SK-N-MC (cell line): ENCODE measurements at places on chromosomes 5 and 9.

- DNase-seq, result no peak
Observed at GRCh38 chr9:85401998-85402397, 339.8 kb downstream of the AGTPBP1 start.

DNA sequence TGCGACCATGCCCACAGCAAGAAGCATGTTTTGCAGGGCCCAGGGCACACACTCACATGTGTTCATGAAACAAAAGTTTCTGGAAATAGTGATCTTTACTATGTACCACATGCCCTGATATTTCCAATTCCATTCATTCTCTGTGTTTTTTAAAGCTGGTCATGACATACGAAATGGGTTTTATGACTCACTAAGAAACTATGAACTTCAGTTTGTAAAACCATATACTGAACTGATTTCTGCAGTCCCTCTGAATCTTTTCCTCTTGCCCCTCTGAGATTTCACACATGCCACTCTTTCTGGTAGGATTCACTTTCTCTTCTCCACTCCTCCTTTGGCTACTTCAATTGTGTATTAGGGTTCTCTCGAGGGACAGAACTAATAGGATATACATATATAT lies 416.1 kb upstream of the TRPC7 start:
- DNase-seq, result no peak

DNA sequence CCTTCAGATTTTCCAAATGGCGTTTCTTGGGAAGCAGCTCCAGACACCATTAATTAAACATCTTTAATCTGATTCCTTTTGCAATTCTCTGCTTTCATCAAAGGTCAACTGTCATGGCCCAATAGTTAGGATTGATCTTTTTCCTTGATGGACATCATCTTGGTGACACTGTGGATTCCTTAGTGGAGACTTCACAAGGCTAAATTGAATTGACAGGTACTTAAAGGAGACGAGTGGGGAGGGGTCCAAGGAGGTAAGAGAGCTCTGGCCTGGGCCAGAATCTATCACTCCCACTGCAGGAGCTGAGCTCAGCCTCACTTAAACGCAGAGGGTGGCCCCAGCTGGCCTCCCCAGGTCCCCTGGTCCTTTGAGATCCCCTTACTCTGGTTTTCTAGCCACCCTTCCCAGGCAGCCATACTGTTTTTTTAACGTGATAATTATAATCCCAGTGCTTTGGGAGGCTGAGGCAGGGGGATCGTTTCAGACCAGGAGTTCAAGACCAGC lies 9.9 kb upstream of the HMCN2 start:
- no peak for DNase-seq

DNA sequence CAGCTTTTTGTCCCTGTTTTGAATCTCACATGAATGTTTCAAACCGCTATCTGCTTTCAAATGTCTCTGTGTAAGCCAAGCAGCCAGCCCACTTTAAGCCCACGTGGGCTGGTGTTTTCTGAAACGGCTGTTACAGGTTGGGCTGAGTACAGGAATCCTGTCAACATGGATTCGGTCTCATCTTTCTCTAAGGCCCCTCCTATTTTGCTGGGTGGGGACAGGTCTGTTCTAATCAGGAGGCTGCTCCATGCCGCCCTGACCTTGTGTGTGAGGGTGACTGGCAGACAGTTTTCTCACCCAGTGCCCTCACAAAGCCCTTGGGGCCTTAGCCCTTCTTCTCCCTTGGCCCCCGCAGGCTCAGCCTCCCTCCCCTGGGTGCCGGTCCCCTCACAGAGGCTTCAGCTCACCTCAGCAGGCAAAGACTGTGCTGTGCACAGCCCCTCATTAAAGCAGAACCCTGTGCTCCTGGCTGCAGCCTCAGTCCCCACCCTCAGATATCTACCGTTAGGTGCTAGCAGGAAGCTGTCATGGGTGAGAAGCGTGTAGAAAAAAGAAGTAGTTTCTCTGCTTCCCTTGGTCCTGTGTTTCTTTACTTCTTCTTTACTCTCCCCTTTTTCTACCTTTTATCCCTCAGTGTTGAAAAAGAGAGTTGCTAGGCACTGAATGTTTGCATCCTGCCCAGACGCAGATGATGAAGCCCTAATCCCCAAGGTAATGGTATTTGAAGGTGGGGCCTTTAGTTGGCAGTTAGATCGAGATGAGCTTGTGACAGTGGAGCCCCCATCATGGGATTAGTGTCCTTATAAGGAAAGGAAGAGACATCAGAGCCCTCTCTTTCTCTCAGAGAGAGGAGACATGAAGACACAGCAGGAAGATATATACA lies 205.7 kb downstream of the ADAMTS12 start:
- DNase-seq, result no peak

GRCh38 chr5:180112181-180112861 lies 40.8 kb upstream of the RNF130 start:
- no peak for DNase-seq

- no peak for DNase-seq
Observed at GRCh38 chr9:124134526-124134925, 123.0 kb downstream of the LHX2 start.

GRCh38 chr9:135479469-135480052 lies at the start of gene PPP1R26:
Gene PPP1R26 (plus strand): TSS chr9:135479782. CDS start chr9:135484511, 4,729 bp downstream.
- no peak for DNase-seq
